Fibroblast of skin of left biceps (primary cell): ENCODE measurements at places on chromosomes 2 and 18.

DNA sequence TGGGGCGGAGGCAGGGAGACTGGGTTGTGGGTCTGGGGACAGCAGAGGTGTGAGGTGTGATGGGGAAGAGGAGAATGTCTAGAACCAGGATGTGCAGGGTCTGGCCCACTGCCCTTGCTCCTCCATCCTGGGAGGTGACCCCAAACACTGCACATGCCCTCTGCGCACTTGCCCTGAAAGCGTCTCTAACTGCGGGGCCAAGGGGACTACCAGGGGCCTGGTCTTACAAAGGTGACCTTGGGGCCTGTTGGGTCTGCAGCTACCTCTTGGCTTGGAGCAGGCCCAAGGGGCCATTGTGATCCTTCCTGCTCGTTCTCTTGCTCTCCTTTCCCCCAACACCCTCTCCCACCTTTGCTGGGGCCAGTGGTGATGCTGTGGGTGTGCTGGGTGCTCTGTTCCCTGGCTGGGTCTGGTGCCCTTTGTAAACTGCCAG, 48.0 kb upstream of the FAHD2A start:
- DNase-seq, result no peak

DNA sequence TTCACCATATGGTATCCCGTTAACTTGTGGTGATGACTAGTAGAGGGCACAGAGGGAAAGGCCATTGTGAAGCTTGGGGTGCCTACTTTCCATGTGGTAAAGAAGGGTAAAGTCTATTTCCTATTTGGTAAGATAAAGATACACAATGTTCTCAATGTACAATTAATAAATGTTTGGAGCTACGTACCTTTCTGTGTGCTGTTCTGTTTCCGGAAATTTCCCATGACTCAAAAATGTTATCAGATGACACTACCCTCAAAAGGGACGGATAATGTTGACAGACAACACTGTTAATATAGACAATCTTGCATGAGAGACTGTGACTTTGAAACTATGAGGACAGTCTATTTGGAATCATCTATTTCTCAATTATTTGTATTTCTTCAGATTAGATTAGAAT, 4.2 kb upstream of the SULT1C3 start:
- no peak for DNase-seq

DNA sequence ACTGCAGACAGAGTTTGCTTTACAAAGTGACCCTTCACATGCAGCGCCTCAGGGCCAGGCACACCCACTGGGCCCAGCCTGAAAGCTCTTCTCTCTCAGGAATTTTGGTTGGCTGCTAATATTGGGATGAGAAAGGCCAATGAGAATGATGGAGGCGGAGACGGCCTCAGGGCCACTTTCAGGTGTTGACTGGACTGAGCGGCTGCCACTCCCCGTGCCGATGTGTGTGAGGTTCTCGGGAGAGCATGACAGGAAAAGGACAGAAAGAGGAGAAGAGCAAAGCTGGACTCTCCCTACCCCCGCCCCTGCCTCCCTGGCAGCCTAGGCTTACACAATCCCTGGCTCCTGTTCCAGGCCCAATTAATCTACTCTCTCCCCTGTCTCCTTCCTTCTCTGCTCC, 155.7 kb downstream of the CELF4 start:
- DNase-seq, result no peak

GRCh38 chr2:215120401-215120800, 18.0 kb downstream of the ABCA12 start:
- no peak for DNase-seq

DNA sequence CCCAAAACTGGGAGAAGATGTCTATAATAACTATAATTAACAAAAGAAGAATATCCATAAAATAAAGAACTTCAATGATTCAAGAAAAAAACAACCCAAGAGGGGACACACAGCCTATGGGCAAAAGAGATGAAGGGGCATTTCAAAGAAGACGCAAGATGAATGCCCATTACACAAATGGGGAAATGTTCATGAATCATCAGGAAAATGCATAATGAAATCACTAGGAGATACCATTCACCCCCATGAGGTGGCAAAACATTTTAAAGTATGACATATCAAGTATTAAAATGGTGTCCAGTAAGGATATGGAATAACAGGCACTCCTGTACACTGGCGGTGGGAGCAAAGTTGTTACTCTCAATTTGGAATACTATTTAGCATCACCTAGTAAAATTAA, 183.3 kb downstream of the TXNL1 start:
- no peak for DNase-seq

GRCh38 chr2:175353275-175353674, 171.8 kb upstream of the ATP5MC3 start:
- DNase-seq, result no peak

GRCh38 chr2:136005462-136006196, 20.2 kb upstream of the DARS1 start:
- DNase-seq, result no peak

- no peak for DNase-seq
Observed at GRCh38 chr2:189300916-189301315, 121.4 kb upstream of the COL5A2 start.

DNA sequence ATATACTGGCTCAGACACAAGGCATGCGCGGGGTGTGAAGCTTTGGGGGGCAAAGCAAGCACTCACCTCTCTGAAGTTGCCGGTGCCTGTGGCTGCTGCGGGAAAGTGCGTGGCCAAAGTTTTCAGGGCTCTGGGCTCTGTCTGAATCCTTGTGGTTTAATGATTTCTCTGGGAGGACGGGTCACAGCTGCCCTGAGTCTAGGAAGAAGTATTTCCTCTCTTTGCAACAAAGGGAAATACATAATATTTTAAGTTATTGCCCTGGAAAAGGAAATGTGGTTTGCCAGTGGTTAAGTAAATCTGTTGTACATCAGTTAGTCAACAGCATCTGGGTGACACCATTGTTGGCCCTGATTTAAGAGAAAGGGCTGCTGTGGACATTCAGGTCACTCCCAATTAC, 56.7 kb upstream of the ZDBF2 start:
- DNase-seq, result no peak

GRCh38 chr2:650343-651310, 26.6 kb downstream of the TMEM18 start:
- peak; percentile 54 for DNase-seq

GRCh38 chr18:22470248-22471235, 52.8 kb upstream of the CTAGE1 start:
- no peak for DNase-seq

DNA sequence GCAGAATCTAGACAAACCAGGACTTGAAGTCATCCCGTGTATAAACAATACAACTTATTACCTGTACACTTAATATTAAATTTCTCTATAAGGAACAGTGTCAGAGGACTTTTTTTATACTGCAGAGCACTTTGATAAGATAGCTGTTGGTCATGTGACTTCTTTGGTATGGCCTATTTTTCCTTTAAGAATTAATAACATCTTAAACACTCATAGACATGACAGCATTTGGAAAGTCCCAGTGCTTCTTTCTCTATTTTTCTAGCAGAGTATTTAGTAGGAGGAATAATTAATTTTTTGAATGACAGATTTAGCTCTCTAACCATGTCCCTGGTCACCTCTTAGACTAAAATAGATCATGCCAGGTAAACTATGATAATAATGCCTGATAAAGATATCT, 59.4 kb downstream of the PLCL1 start:
- DNase-seq, result no peak

- DNase-seq, result no peak
Observed at GRCh38 chr2:240815761-240816583, 4.0 kb downstream of the KIF1A start.

DNA sequence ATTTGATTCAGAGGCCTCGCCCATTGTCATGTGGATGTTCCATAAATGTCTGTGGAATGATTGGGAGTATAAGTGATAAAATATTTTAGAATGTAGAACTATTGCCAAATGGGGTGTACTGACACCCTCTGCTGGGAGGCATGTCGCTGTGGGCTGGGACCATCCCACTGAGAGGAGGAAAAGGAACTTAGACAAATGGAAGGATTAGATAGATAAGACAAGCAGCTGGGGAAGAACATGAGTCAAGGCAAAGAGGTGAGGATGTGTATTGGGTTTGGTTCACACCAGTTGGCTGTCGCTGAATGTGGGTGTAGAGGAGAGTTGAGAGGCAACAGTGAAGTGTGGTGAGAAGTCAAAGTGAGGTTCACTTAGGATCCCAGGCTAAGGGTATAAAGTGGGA, 4.0 kb downstream of the C2orf74 start:
- no peak for DNase-seq

DNA sequence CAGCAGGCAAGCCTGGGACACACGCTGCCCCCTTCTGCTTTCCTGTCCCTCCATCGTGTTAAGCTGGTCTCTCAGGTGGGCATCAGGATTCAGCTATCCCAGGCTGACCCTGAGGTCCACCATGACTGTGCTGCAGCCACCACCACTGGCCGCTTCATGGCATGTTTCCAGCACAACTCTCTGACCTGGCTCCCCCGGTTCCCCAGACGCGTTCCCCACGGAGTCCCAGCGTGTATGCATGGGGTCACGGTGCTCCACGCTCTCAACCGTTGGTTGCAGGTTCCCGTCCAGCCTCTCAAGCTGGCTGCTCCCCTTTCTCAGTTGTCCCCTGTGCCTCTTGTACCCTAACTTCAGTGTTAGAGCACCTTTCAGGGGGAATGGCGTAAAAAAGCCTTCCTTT, 20.3 kb downstream of the HPCAL1 start:
- no peak for DNase-seq

DNA sequence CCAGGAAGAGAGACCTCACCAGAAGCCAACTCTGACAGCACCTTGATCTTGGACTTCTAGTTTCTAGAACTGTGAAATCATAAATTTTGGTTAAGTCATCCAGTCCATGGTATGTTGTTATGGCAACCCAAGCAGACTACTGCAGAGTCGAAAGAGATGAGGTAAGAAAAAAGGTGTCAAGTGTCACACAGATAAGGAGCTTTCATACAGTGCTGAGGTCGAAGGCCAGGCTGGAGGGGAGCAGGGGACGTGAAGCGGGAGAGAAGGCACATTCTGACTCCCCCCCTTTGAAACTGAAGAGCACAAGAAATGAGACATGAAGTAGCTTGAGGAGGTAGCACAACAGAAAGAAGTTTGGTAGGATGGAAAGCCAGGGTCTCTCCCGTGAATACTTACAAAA, 110.4 kb downstream of the ALK start:
- no peak for DNase-seq

DNA sequence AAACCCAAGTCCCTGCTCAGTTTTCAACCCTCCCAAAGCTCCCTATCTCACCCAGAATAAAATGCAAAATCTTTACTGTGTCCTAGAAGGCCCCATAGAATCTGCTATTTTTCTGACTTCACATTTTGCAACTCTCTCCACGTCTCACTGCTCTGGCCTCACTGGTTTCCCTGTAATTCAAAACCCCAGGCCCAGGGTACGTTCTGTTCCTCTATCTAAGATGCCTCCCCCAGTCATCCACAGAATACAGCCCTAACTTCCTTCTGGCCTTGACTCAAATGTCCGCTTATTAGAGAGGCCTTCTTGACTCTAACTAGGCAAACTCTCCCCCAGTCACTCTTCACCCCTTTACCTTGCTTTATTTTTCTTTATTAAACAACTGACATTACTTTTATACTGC, 42.0 kb downstream of the FAM161A start:
- no peak for DNase-seq

- no peak for DNase-seq
Observed at GRCh38 chr2:64359171-64359891, 94.6 kb upstream of the LGALSL start.
